ENCODE measurements at places on chromosomes 4 and X.
A peak's percentile ranks its signal among the peaks of the same experiment; 100 is the strongest.

DNA sequence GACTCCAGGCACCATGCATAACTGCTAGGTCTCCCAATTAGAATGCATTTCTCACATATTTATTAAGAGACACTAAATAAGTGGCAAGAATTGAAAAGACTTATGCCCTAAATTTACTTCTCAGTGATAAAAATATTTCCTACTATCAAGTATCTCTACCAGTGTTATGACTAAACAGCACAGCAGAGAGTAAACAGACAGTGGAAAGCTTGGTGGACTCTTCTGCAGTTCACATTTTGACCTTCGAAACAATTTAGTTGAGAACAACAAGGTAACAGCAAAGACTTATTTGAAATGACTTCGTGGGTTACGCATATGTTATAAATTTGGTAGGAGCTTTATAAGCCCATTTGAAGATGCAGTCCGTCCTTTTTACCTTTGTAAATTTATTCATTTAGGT, 16.3 kb upstream of the MAML3 start:
- no peaks in the 10 kb centered on the region for H3K36me3 ChIP-seq
- H3K27me3 ChIP-seq: peaks cover 9% of the 10 kb centered on the region
- no peaks in the 10 kb centered on the region for H3K4me1 ChIP-seq
- H3K4me3 ChIP-seq: no peak overlapping the region

DNA sequence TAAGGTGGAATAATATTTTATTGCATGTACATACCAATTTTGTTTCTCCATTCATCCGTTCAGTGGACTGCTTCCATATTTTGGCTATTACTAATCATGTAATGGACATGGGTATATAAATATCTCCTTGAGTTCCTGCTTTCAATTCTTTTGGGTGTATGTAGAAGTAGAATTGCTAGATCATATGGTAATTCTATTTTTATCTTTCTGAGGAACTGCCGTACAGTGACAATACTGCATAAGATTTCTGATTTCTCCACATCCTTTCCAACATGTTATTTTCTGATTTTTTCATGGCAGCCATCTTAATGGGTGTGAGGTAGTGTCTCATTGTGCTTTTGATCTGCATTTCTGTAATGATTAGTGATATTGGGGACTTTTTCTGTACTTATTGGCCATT, 19.2 kb downstream of the ALPK1 start:
- H3K27me3 ChIP-seq: no peaks in the 10 kb centered on the region
- peaks cover 7% of the 10 kb centered on the region for H3K36me3 ChIP-seq
- peak overlapping the region; percentile 7 for H3K4me3 ChIP-seq

- no peaks in the 10 kb centered on the region for H3K27me3 ChIP-seq
- H3K4me1 ChIP-seq: no peaks in the 10 kb centered on the region
- no peak for DNase-seq
- no peaks in the 10 kb centered on the region for H3K36me3 ChIP-seq
Observed at GRCh38 chrX:63032811-63033210, 318.3 kb downstream of the SPIN4 start.

- no peak overlapping the region for H3K27ac ChIP-seq
- peaks cover 5% of the 10 kb centered on the region for H3K4me1 ChIP-seq
- no peaks in the 10 kb centered on the region for H3K27me3 ChIP-seq
- H3K4me3 ChIP-seq: no peak overlapping the region
- no peaks in the 10 kb centered on the region for H3K36me3 ChIP-seq
- DNase-seq: no peak
Observed at GRCh38 chrX:42996861-42997260, 218.9 kb upstream of the PPP1R2C start.

DNA sequence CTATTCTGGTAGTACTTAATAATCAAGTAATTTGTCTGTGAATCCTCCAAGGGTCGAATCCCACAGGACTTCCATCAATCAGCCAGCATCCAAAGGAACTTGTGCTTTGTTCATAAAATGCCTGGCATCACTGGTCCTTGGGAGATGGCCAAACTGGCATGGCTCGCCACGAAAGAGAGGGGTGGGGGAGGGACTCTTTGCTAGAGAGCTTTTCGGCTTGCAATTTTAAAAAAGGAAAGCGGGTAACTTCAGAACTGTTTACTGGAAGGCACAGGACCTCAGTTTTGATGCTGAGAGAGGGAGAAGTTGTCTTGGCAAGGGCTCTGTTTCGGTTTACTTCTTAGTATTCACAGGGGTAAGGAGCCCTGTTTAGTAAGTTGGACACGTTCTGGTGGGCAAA, 79.4 kb upstream of the FHL1 start:
- H3K27me3 ChIP-seq: peaks cover 6% of the 10 kb centered on the region
- no peak for DNase-seq
- H3K27ac ChIP-seq: no peak overlapping the region
- H3K4me1 ChIP-seq: peaks cover 14% of the 10 kb centered on the region

Data from stimulated activated naive B cell treated with anti-CD40 and anti-IgM and Interleukin-4, amounts not matched to agents 10 μg/mL and 1 μg/mL and 100 μg/mL, for 72 hours (primary cell).